ENCODE measurements at places on chromosomes 13 and 19.

DNA sequence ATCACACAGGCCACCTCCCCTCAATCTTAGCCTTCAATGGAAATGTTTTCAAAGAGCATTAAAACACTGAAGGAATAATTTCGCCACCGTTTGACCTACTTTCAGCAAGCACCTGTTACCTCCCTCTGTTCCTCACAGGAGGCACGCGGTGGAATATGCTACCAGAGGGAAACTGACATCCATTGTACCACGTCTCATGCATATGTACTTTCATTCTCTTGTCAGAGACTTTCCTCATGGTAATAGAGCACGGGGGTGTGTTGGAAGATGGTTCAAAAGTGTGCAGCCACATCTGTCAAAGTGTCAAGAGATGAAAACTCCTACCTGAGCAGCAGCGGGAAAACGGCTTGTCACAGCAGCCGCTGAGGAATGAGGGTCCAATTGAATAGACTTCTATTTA, 143.4 kb downstream of the NALCN start:
- no peak for DNase-seq

- no peak for DNase-seq
Observed at GRCh38 chr13:76630629-76631230, 255.5 kb downstream of the KCTD12 start.

- DNase-seq = no peak
Observed at GRCh38 chr13:113001241-113002140, 32.5 kb downstream of the MCF2L start.

DNA sequence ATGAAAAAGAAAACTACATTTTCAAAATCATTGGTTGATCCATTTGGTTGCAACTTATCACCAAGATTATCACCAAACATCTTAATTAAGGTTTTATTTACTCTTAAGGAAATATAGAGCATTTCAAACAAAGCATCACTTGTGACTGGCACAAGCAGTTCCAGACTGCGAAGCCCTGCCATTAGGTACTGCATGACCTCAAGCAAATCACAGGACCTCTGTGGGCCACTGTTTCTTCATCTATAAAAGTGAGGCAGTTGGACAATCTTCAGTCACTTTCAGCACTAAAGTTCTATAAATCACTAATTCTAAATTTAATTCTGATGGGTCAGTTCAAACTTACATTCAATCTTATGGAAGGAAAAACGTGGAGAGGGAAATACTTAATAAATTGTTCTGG, 2.0 kb downstream of the ELF1 start:
- no peak for DNase-seq

- DNase-seq = no peak
Observed at GRCh38 chr13:27504868-27505194, 54.5 kb upstream of the MTIF3 start.

GRCh38 chr13:35768073-35768472, 291.6 kb upstream of the MAB21L1 start:
- DNase-seq = no peak

DNA sequence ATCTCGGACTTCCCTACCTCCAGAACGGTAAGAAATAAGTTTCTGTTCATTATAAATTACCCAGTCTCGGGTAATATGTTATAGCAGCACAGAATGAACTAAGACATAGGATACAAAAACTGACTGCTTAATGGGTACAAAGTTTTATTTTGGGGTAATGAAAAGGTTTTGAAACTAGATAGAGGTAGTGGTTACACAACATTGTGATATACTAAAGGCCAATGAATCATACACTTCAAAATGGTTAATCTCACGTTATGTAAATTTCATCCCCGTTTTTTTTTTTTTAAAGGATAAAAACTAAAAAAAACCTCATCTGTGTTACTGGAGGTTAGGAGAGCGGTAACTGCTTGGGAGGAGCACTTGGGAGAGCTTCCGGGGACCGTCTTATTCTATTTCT, 23.5 kb downstream of the AKT2 start:
- DNase-seq = no peak

- DNase-seq = no peak
Observed at GRCh38 chr13:50070186-50070585, 54.9 kb downstream of the KCNRG start.

GRCh38 chr19:41000310-41000737, 9.2 kb downstream of the CYP2B6 start:
- DNase-seq = no peak

GRCh38 chr19:38952395-38953165, 21.8 kb downstream of the MRPS12 start:
- no peak for DNase-seq

GRCh38 chr13:94236872-94237271, 242.6 kb downstream of the DCT start:
- DNase-seq = no peak

- no peak for DNase-seq
Observed at GRCh38 chr13:74206061-74206561, 71.9 kb upstream of the KLF12 start.

- DNase-seq = no peak
Observed at GRCh38 chr13:59266478-59267063, 897.2 kb downstream of the DIAPH3 start.

- no peak for DNase-seq
Observed at GRCh38 chr19:47756627-47756929, 11.2 kb downstream of the NOP53 start.

DNA sequence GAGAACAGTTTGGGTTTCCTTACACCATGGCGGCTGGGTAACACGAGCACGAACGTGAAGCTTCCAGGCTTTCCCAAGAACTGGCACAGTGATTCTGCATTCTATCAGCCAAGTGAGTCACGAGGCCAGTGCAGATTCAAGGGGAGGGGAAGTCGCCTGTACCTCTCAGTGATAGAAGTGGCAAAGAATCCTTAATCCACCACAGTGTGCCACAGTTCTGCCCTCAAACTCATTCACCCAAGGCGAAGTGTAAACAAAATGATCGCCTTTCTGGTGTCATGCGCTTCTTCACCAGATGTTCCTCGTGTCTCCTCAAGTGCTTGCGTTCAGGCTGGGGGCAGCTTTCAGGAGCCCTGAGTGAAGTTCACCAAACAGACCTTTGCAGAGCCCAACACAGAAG, 24.9 kb upstream of the AMER2 start:
- no peak for DNase-seq

DNA sequence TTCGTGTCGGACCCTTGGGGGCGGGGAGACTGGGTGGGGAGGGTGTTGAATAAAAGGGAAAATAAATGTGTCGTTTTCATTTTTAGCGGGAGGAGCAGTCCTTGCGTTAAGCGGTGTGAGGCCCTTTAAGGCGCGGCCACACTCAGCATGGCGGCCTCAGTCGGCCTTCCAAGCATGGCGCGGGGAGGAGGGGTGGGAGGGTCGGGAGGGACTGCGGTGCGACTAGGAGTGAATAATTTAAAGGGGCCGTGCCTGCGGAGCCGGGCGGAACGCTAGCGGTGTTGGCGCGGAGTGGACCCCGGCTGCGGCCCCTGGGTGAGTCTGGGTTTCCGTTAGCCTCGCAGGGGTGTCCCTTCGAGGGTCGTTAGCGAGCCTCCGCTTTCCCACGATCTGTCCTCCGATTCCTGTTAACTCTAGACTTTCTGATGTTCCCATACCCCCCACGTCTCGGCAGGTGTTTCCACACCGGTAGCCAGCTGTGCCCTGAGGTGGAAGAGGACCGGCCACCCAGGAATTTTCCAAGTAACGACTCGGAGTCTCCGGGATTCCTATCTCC, 1.5 kb upstream of the PNPLA6 start:
- DNase-seq = peak; percentile 80

DNA sequence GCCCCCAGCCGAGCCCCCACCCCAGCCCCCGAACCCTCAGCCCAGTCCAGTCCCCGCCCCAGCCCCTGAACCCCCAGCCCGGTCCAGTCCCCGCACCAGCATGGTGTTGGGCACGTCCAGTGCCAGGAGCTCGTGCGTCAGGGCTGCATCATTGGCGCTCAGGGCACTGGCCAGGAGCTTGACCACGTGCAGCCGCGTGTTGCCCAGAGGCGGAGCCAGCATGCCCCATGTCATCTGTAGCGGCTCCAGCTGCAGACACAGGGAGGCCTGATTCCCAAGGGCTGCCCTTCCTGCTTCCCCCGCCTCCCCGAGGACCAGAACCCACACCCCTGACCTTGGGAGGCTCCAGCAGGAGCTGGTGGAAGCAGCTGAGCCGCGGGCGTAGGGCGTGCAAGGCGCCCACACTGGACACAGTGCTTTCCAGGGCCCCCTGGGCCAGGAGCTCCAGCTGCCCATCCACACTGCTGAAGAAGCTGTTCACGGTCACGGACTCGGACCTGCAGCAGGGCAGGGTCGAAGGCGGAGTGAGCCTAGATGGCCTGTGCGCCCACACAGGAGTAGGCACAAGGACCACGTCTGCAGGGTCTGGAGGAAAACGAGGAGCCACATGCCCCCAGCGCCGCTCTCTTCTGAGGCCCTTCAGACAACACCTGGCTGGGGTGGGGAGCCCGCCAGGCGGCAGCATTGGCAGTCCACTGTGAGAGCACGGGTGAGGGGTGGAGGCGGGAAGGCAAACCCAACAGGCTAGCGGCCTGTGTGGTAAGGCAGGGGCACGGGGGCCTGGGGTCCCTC, 12.8 kb upstream of the TMEM86B start:
- no peak for DNase-seq

DNA sequence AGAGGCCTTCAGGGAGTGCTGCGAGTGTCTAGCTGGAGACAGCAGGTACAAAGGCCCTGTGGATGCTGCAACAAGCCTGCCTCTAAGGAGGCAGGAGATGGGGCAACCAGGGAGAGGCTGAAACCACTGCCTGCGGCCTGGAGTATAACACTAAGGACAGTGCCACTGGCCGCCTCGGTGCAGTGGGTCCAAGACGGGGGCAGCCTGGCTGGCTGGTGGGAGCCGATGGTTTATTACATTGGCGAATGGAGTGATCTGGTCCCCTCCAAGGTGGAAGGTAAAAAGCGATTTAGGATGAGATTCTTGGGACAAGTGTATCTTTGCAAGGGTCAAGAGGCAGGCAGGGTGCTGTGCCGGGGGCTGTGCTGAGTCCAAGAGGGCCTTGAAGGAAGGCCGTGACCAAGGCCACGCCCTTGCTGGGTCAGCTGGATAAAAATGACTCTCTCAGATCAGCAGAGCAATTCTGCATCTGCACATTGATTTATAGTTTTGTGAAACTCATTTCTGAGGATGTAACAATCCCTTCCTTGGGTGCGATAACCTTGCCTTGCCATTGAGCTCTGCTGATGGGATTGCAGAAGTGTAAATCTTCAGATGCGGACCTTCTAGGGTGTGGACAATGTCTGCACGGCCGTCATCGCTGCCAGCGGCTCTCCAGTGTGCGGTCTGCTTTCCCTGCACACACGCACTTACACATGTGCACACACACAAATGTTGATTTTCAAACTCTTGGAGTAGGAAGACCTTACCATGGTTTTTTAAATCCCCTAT, 6.0 kb downstream of the TMEM255B start:
- no peak for DNase-seq

- no peak for DNase-seq
Observed at GRCh38 chr13:20270163-20270865, 38.2 kb upstream of the GJB6 start.

DNA sequence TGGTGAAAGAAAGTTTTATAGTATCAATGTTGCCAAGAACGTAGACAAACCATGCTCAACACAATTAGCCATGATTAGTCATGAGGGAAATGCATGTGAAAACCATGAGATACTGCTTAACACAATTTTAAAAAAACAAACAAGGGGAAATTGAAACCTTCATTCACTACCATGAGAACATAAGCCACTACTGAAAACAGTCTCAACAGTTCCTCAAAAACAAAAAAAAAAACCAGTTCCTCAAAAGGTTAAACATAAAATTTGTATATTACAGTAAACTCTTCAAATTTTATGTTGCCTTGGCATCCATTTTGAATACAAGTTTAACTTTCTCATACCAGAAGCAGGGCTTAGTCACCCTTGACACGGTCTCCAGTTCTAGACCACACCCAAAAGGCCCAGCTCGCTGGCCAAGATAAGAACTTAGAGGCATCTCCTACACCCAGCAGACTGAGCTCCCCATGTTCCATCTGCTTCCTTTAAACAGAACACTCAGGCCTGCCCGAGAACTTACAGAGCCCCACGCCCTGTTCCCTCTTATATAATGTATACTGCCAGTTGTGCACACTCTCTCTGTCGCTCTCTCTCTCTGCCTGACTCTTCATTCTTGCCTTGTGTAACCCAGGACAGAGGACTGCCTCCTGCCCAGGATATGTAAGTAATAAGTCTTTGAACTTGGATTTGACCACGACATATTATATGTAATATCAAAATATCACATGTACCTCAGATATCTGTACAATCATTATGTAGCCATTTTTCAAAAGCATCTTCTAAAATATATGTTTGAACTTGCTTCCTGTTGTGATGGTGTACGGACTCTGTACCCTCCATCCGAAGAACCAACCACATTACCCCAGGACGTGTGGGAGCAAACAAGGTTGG, 67.4 kb downstream of the STK24 start:
- no peak for DNase-seq

DNA sequence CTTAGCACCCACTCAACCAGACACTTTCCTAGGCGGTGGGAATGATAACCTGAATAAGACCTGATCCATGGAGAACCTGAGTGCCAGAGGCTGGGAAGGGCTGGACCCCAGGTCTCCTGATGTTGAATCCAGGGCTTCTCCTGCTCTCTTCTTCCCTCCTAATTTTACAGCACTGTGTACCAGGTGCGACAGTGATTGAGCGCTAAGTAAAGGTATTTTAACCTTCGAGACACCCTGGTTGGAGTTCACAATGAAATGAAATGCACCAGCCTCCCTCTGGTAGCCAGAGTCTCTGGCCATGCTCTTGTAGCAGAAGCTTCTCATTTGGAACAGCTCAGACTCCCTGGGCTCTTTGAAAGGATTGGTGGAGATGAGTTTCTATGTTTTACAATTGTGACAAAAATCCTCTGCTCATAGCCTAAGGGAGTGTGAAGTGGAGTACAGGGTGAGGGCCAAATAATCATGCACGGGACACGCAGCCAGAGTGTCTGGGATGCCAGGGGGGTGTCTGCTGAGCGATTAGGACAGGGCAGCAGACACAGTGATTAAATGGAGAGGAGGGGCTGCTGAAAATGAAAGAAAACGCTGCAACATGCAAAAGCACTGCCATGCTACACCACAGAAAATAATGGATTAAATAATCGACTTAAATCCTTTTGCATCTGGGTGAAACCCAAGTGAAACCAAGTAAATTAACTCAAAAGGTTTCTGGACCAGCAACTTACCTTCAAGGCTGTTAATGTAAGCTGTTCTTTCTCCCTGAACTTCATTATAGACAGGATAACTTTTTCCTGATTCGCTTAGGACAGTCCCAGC, 83.8 kb downstream of the FAM216B start:
- DNase-seq = no peak

GRCh38 chr13:38848360-38848759, 142.3 kb downstream of the STOML3 start:
- DNase-seq = no peak
